Activated naive CD8-positive, alpha-beta T cell treated with anti-CD3 and anti-CD28 coated beads for 36 hours (primary cell): ENCODE measurements at places on chromosomes 6 and 20. TPM values are rescaled to one million over a fixed set of nuclear protein-coding genes. Genes with fewer than 3 reads are reported as not detected.

GRCh38 chr6:128803911-128804310, 79.0 kb upstream of the LAMA2 start:
- DNase-seq = no peak

Gene IRF4
- total RNA-seq = 438 TPM

DNA sequence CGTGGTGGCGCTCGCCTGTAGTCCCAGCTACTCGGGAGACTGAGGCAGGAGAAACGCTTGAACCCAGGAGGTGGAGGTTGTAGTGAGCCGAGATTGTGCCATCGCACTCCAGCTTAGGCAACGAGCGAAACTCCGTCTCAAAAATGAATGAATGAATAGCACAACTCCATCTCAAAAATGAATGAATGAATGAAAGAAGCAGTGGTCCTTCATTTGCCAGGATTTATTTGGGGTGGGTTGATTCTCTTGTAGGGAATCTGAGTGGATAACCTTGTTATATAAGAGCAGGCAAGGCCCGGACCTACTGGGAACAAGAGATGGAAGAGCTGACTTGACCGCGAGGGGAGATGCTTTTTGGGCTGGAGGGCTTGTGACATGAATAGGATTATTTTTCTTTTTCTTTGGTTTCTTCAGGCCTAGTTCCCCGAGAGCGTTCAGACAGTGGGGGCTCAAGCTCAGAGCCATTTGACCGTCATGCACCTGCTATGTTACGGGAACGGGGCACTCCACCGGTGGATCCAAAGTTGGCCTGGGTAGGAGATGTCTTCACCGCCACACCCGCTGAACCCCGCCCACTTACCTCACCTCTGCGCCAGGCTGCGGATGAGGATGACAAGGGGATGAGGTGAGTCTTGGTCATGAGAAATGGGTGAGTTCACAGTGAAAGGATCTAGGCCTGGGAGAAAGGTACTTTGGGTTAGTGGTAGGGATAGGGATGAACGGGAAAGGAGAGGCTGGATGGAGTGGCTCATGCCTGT, 9.8 kb downstream of the PRRC2A start:
- DNase-seq = no peak

DNA sequence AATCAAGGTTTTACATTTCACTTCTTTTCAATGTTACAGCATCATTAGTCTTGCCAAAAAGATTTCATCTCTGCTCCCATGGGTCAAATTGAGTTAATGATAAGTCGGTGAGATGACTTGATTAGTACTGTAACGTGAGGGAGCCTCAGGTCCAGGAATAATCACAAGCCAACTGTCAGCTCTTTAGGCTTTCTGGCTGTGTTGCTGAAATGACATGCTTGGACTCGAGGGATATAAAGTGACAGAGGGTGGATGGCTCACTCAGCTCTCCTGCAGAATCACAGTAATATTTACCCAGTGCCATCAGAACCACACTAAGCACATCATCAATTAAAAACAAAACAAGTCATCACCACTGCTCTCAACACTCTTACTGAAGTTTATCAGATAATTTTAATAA, 196.2 kb upstream of the THEMIS start:
- no peak for DNase-seq

Gene MUC22
- total RNA-seq = not detected

- no peak for DNase-seq
These were observed 50.5 kb downstream of the SAMD5 start for GRCh38 chr6:147559006-147559405.
